ENCODE measurements at places on chromosomes 3 and 15. TPM values are rescaled to one million over a fixed set of nuclear protein-coding genes. Genes with fewer than 3 reads are reported as not detected.
A peak's percentile ranks its signal among the peaks of the same experiment; 100 is the strongest.

- DNase-seq, result no peak
These were observed 55.9 kb upstream of the LIMD1 start for GRCh38 chr3:45538641-45538986.

- DNase-seq, result peak; percentile 77
These were observed 157.9 kb downstream of the MEX3B start for GRCh38 chr15:81887912-81888311.

DNA sequence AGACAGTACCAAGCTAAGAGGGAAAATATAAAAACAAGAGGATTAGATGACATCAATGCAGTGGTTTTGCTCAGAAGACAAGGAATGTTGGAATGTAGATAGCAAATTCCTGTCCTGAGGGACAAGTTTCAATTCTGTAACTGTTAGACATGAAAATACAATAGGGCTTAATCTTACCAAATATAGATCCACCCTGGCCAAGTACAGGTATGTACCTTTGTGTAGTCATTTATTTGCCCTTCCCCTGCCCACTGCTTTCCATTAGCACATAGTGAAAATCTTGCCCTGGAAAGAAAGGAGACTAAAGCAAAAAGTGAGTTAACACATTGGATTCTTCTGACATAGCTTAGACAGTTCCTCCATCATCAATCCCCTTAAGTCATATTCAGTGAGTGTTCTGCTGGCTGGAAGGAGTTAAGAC, 389.0 kb upstream of the THBS1 start:
- no peak for DNase-seq

PPCDC gene
- 5.2 TPM for polyA plus RNA-seq

DUOXA2 gene
- not detected for polyA plus RNA-seq

All from muscle of arm (tissue), 14 donors.